Hematopoietic multipotent progenitor cell treated with erythropoietin and hydrocortisone succinate and interleukin-3 and kit ligand, for 6 days (in vitro differentiated cells): ENCODE measurements at places on chromosomes 5 and 9.

GRCh38 chr9:129873563-129874190, 38.4 kb downstream of the USP20 start:
- no peak for DNase-seq

DNA sequence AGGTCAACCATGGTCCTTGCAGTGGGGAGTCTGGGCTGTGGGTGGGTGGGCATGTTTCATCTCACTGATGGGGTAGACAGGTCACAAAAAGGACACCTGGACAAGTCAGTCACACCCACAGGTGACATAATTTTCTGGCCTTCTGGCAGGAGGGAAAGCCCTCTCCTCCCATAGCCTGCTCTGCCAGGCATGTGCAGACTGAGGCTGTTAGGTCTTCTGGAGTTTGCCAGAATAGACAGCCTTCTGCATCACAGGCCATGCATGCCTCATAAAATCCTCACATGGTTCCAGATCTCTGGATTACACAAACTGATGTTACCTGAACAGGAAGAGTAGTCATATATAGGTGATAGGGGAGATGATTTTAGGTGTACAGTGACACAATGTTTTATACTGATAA, 49.1 kb downstream of the ARHGAP26 start:
- no peak for DNase-seq

- no peak for DNase-seq
Measured at GRCh38 chr5:107607671-107608345, 62.9 kb downstream of the EFNA5 start.

GRCh38 chr5:128015978-128016377, 67.6 kb upstream of the SLC12A2 start:
- no peak for DNase-seq

DNA sequence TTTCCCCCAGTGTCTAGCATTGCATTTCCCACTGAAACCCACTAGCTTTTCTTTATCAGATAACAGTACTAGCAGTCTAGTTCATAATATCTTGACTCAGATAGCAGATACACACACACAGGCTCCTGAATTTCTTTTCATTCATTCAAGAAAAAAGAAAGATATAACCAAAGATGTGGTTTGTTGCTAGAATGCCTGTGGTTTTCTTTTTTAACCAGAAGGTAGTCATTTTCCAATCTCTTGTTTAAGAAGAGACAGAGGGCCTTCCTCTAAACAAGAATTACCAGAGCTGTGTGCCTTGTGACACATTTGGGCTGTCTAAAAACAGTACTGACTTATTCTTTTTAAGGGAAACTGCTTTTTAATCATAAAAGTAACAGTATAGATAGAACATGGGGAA, 167.3 kb downstream of the PJA2 start:
- DNase-seq, result no peak
